IPS DF 6.9 (cell line): ENCODE measurements at places on chromosomes 4 and X.

DNA sequence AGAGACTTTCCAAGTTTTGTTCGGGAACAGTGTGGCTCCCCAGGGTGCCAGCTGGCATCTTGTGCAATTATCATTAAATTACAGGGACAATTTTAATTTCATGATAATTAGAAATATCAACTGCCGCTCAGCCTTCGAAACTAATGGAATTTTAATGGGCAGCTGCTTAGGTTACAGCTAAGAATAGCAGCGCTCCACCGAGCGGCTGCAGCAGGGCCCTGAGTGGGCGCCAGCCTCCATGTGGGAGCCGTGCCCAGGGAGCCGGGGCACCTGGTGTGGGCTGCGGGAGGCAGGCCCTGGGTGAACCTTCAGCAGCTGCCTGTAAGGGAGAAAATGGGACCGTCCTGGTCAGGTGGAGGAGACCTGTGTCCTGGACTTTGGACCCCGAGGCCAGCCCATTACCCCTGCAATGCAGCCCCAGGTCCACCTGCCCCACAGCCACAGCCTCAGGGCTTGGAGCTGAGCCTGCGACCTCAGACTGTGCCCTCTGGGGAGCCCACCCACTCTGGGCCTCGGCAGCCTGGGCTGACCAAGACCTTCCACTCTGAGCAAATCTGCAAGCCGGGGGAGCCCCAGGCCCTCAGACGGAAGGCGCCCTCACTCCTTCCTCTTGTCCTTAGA, 21.1 kb downstream of the MSANTD1 start:
- no peak for DNase-seq

DNA sequence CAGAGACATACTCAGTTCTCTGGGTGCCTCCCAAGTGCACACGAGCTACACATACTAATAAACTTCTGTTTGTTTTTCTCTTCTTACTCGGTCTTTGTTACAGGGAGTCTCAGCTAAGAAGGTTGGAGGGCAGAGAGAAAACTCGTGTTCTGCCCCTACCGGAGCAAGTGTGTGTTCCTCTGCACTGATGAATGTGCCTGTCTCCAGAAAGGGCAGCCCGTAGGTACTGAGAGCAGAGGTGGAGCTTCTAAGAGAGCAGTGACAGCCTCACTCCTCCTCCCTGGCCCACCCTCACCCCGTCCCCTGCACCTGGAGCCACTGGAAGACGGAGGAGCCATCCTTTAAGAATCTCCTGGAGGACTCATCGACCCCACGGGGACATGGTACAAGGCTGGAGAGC, 67.6 kb downstream of the MTNR1A start:
- DNase-seq: no peak

DNA sequence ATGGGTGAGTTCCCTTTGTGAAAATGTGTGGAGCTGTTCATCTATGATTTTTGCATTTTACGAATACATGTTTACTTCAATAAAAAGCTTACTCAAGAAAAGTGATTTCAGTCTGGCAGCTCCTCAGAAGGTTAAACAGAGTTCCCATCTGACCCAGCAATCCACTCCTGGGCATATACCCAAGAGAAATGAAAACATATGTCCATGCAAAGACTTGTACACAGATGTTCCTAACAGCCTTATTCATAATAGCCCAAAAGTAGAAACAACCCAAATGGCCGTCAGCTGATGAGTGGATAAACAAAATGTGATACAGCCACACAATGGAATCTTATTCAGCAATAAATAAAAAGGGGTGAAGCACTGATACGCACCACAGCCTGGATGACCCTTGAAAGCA, 20.8 kb downstream of the CLCN4 start:
- DNase-seq: no peak

GRCh38 chrX:111465669-111466068, 45.8 kb upstream of the SERTM2 start:
- no peak for DNase-seq

GRCh38 chr4:98619180-98619579, 39.2 kb downstream of the TSPAN5 start:
- DNase-seq: no peak

- no peak for DNase-seq
Measured at GRCh38 chrX:66015152-66015831, 24.6 kb downstream of the VSIG4 start.

GRCh38 chrX:105635794-105636193, 186.5 kb upstream of the NRK start:
- no peak for DNase-seq

DNA sequence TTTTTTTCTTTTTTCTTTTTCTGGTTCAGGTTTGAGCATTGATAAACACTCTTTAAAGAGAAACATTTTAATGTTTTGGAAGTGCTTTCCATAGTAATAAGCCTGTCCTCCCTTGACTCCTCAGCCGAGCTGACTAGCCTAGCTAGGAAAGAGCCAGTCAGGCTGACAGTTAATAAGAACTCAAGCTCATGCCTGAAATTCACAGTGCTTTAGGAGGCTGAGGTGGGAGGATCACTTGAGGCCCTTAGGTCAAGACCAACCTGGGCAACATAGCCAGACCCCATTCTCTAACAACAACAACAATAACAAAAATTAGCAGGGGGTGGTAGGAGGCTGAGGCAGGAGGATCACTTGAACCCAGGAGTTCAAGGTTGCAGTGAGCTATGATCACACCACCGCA, 53.4 kb upstream of the ZCCHC13 start:
- no peak for DNase-seq

GRCh38 chr4:138851391-138852335, 163.9 kb upstream of the NOCT start:
- DNase-seq: no peak

DNA sequence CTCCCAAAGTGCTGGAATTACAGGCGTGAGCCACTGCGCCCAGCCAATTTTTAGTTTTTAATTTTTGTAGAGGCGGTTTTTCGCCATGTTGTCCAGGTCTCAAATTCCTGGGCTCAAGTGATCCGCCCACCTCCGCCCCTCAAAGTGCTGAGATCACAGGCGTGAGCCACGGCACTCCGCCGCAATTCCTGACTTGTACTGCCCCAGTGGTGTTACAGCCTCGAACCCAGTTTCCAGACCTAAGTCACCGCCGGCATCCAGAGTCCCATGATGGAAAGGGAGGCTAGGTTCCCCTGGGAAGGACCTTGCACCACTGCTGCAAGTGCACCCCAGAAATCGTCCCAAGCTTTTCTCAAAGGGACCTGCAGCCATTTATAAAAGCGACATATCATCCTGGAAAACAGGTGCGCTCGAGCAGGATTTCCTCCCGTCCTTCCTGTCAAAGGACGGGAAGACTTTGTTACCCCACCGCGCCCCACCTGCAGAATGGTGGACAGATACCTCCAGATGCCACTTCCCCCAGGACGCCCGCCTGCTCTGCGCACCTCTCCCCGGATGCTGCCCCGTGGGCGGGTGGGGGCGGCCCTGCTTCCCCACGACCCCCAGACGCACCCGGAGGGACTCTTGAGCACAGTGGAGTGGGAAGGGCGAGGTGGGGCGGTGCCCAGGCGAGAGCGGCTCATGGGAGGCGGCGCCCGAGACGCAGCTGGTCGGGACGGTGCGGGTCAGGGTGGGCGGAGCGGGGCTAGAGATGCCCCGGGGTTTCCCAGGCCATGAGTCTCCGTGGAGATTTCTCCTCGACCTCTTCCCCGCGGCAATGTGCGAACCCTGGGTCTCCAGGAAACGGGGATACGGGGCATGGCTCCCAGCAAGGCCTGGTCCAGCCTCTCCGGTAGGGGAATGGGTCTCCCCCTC, 947 bp upstream of the RPL10 start:
- no peak for DNase-seq
